ENCODE measurements at places on chromosomes 6 and 20.

- DNase-seq = no peak
These were observed 587.8 kb upstream of the JAG1 start for GRCh38 chr20:11261533-11262000.

DNA sequence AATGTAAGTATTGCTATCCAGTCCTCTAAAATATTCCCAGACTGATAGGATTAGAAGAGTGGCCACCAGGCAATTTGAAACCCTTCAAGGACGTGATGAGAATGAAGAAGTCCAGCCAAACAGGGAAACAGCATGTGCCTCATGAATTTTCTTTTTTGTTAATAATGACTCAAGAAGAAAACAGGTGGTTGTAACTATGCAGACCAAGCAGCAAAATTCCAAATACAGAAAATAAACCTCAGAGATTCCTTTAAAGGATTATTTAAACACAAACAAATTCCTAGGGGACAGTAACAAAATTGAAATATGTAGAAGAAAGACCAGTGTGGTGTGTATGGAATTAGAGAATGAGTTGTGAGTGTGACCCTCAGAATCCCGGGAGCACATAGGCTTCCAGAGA lies 239.2 kb downstream of the KCNQ5 start:
- DNase-seq = no peak

DNA sequence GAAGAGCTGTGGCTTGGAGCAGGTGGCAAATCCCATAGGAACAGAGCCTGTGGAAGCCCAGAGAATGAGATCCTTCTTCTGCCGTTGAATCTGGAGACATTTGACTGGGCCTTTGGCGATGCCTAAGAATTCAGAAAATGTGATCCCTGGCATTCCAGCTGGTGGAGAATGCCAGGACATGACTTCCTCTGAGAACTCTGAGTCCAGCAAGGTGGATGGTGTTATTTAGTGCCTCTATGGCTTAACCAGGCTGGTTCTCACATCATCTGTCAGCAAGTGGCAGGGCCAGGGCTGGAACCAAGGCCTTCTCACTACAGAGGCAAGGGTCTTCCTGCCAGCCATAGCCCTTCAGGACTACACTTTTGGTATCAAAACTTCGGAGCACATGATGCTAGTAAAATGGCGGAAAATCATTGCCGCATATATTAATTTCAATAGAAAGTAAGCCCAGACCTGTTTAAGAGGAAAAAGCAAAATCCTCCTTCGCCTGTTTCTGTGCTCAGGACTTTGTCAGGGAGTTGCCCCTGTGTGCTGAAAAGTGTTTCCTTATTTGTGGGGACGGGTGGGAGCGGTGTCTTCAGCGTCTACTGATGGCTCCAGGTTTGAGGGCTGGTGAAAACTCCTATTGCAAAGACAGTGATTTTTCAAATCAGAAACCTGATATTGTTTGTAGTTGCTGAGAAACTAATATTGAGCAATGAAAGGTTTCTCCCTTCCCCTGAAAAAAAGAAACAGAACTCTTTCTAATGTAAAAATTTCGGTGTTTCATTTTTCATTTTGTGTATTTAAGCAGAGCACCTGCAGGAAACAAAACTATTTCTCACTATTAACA lies 23.9 kb downstream of the DUSP22 start:
- DNase-seq = no peak

- DNase-seq = no peak
These were observed 140.9 kb downstream of the ADGB start for GRCh38 chr6:146739696-146740095.

DNA sequence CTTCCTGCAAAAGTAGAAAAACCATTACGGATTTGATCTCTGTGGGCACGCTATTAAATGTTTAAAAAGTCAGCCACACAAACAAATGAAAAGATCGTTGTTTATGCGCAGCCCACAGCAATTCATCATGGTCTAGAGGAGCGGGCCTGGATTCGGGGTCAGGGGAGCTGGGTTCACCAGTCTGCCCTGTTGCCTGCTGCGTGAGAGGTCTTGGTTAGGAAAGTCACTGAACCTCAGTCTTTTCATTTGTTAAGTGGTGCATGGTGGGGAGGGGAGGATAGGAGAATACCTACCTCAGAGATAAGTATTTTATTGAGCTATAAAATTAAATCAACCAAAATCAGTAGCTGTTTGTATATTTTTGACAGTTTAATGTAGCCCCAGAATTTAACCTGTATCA lies 47.3 kb upstream of the FYN start:
- no peak for DNase-seq

GRCh38 chr20:62788607-62789006 lies 7.7 kb upstream of the MRGBP start:
- no peak for DNase-seq
